ENCODE measurements at places on chromosomes 5 and 9.

- no peak for DNase-seq
These were observed 26.0 kb upstream of the SLC2A8 start for GRCh38 chr9:127370672-127371648.

- no peak for DNase-seq
These were observed 3.4 kb downstream of the UNC5A start for GRCh38 chr5:176813587-176814312.

- no peak for DNase-seq
These were observed 1.8 kb upstream of the LHX3 start for GRCh38 chr9:136206602-136207275.

GRCh38 chr5:143134900-143135299 is 268.6 kb downstream of the NR3C1 start:
- DNase-seq, result no peak

- DNase-seq, result no peak
These were observed 137.7 kb upstream of the NMUR2 start for GRCh38 chr5:152542741-152543140.

DNA sequence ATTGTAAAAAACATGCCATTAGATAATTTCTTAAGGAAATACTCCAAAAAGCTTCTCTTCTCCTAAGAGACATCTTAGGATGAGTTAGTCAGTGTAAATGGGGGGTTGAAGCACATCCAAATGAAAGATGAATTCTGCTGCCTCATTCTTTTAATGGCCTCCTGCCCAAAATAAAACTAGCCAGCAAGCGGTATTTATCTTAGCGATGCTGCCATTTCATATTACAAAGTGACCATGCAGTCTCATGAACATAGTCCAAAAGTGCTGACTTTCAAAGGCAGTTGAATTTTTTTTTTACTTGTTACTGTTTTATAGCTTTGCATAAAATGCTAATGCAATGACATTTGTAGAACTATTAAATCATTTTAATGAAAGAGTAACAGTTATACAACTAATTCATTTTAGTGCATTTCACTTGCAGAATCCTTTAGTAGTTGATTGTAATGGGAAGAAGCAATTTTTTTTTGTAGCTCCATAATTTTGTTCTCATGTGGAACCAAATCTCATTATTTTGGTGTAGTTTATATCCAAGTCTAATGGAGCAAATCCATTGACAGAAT is 151.5 kb downstream of the CAVIN4 start:
- DNase-seq, result no peak

DNA sequence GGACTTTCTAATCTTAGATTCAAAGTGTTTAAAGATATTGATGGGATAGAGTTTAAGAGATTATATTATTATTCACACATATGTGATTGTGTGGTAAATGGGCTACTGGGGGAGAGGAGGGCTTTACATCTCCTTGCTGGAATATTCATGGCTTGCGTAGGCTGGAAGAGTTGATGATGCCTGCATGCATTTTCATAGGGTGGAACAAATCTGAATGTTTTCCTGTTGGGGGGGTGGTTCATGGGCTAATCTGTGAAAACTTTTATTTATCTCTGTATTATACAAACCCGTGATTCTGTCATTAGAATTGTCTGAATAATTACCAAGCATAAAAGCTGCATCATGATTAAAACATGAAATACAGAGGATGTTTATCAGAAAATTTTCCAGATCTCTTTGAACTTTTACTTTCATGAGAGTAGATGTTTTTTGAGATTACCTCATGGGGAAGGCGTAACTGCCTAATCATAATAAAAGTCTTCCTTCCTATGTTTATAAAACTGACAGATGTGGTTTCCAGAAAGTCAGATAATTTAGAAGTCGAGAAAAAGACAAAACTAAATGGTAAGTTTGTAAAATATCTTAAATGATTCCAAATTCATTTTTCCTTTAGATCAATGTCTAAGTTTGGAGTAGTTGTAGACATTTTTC is 1185.4 kb upstream of the SEMA6A start:
- DNase-seq, result no peak

DNA sequence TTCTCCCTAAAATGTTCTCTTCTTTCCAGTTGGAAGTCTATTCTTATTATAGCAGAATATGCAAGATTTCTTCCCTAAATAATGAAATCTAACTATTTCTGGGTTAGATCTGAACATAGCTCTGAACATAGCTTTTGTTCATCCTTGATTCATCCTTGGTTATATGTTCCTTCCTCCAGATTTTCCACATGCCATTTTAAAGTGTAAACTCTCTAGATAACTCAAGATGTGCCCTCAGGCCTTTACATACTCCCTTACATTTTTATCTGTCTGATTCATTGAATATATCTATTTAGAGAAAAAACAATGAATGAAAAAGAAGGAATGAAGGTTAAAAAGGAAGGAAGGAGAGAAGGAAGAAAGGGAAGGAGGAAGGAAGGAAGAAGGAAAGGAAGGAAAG is 100.9 kb downstream of the FBXO38 start:
- DNase-seq, result no peak

DNA sequence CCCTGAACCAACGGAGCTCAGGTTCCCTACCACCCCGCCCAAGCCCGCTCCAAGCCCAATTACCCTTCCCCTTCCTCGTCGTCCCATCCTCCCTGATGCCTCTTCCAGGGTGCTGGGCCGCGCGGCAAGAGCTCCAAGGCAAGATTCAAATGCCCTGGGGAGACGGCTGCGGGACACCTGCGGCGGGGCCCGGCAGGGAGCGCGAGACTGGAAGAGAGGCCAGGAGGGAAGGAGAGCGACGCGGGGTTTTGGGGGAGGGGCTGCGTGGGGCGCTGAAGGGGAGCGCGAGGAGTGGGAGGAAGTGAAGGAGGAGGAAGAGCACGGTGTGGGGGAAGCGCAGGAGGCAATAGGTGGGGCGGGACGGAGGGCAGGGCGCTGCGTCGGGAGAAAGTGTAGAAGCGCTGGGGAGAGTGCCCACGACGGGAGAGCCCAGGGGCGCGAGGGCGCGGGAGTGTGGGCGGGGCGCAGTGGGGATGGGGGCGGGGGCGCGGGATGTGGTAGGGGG is 975 bp upstream of the NXNL2 start:
- DNase-seq, result no peak

DNA sequence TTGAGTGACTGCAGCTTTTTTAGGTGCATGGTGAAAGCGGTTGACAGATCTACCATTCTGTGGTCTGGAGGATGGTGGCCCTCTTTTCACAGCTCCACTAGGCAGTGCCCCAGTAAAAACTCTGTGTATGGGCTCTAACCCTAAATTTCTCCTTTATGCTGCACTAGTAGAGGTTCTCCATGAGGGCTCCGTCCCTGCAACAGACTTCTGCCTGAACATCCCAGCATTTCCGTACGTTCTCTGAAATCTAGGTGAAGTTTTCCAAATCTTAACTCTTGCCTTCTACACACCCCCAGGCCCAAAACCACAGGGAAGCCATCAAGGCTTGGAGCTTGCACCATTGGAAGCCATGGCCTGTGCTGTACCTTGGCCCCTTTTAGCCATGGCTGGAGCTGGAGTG is 1898.1 kb upstream of the NUDT12 start:
- DNase-seq, result no peak

GRCh38 chr9:37621273-37622121 is 29.1 kb upstream of the TOMM5 start:
- no peak for DNase-seq

- no peak for DNase-seq
These were observed 21.9 kb upstream of the PLIN2 start for GRCh38 chr9:19149230-19149629.

DNA sequence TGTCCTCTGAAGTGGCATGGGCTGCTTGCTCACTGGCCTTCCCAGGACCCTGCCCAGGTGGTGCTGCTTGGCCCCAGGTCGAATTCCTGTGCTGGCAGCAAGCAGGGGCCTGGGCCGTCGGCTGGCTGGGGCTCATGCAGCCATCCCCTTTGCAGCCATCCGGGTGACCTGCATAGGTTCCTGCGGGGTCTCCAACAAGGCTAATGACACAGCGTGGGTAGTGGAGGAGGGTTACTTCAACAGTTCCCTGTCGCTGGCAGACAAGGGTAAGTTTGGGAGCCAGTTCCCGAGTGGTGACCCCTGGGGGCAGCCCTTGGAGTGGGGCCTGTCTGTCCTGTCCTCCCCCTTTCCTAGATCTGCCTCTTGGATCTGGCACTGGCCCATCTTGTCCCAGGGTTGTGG is 6.1 kb upstream of the EHMT1 start:
- no peak for DNase-seq

- no peak for DNase-seq
These were observed 104.9 kb downstream of the CFAP90 start for GRCh38 chr5:7745882-7746610.

GRCh38 chr9:95282332-95282731 is 35.2 kb downstream of the FANCC start:
- no peak for DNase-seq

All from stimulated activated CD8-positive, alpha-beta memory T cell treated with anti-CD3 and anti-CD28 coated beads, Interleukin-4, amount 100 ng/mL, for 4 hours (primary cell).